ENCODE measurements at places on chromosomes 2 and 18.

- no peak for DNase-seq
These were observed 1496.8 kb upstream of the CELF4 start for GRCh38 chr18:39062426-39062825.

GRCh38 chr18:58101291-58101794 lies 57.3 kb downstream of the NEDD4L start:
- peak; percentile 98 for DNase-seq

- DNase-seq = peak; percentile 57
These were observed 55.1 kb downstream of the CDH19 start for GRCh38 chr18:66548747-66549146.

DNA sequence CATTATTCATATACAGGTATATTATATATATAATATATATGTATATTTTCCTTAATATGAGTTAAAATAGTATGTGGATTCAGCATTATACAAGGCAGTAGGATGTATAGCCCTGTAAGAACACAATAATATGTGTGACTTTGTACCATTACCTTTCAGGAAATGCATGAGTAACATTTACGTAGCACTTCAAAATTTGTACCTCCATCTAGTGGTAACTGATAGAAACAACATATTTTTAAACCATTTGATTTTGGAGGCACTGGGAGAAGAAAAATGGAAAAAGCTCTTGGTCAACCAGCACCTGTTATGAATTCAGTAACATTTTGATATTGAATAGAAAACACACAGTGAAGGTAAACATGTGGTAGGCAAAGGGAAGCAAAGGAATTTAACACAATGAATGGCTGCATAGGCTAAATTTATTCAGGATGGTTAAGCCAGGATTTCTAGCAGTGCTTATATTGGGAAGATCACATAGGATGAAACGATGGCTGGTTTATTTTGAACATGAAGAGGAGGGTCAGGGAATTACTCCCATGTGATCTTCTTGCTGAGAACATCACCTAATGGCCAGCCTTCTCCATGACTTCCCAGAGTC lies 565.5 kb downstream of the CCDC85A start:
- peak; percentile 52 for DNase-seq

- no peak for DNase-seq
These were observed 38.0 kb upstream of the SNED1 start for GRCh38 chr2:240960309-240960970.

Data from SK-MEL-5 (cell line).